ENCODE measurements at places on chromosomes 4 and X.

- DNase-seq: peak; percentile 35
Measured at GRCh38 chr4:177214935-177215334, 94.7 kb upstream of the NEIL3 start.

DNA sequence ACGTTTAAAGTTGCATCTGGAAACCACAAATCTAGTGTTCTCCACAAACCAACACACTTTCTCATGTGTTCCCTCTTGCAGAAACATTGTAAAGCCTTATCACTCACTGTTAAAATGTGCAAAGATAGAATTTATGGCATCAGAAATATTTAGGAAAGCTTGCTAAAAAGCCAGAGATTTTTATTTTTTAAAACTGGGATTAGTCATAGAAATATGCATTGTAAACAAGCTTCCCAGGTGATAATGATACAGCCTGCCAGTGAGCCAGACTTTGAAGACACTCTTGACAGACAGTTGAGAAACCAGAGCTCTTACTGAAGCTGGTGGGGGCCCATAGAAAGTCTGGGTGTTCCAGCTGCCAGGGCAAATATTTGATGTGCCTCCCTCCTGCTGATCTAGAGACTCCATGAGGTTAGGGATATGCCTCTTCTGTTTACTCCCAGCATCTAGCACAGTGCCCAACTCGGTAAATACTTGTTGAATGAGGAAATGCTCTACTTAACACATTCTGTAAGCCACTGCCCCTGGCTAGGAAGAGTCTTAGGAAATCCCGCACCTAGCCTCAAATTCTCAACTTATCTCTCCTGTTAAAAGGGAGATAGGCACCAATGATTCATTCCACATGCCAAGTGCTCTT lies 179.0 kb upstream of the RASGEF1B start:
- no peak for DNase-seq

GRCh38 chrX:46589977-46590723 lies 16.6 kb downstream of the CHST7 start:
- DNase-seq: peak; percentile 34

GRCh38 chr4:104719539-104720230 lies 225.0 kb upstream of the CXXC4 start:
- DNase-seq: no peak

GRCh38 chr4:38529189-38530115 lies 134.5 kb upstream of the KLF3 start:
- DNase-seq: no peak

- peak; percentile 57 for DNase-seq
Measured at GRCh38 chr4:108008721-108009120, 19.0 kb downstream of the HADH start.

DNA sequence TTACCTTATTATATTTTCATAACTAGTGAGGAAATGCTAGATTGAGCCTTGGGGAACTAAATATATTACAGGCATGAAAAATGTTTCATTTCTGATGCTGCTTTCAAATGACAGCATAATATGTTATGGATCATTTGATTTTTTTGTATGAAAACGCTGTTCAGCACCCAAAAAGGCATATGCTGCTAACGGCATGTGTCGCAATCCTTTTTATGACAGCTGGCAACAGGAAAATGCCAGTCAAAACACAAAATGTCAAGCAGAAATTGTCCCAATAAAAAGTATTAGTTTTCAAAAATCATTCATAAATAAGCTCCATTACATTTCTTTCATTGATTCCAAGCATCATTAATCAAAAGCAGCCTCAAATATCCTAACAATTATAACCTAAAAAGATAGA lies 1244.5 kb downstream of the PCDH7 start:
- no peak for DNase-seq

- no peak for DNase-seq
Measured at GRCh38 chrX:18549643-18550042, 122.3 kb downstream of the RS1 start.

DNA sequence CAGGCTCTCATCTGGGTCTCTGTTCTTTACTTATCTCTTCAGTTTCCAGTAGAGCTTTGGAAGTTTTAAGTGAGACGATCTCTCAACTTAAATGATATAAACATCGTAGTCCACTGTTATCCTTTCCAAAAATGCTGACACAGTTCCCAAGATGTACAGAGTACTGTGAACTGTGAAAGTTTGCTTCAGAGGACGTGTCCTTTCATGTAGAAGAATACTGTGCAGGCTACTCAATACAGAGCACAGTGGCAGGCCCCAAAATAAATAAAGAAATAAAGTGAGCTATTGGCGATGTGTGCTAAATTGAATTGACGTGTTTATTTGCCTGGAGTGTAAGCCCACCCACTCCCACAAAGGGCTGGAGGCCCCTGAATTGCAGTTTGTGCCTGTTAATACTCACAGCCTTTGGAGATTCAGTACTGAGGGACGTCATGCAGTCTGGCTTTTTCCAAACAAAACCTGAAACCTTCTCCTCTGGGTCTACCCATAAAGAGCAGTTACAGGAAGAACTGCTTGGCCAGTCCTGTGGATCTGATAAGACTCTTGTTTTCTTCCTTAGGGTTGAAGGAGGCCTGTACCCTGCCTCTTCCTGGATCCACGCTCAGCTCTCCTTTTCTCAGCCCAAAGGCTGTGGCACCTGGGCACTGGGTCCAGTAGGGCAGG lies 66.1 kb downstream of the SOWAHB start:
- DNase-seq: no peak

GRCh38 chrX:106621836-106622235 lies 10.1 kb downstream of the RADX start:
- DNase-seq: no peak

GRCh38 chr4:2798399-2799223 lies 5.7 kb downstream of the SH3BP2 start:
- no peak for DNase-seq

All from AG20443 (cell line).